ENCODE measurements at places on chromosomes 3 and 15.

DNA sequence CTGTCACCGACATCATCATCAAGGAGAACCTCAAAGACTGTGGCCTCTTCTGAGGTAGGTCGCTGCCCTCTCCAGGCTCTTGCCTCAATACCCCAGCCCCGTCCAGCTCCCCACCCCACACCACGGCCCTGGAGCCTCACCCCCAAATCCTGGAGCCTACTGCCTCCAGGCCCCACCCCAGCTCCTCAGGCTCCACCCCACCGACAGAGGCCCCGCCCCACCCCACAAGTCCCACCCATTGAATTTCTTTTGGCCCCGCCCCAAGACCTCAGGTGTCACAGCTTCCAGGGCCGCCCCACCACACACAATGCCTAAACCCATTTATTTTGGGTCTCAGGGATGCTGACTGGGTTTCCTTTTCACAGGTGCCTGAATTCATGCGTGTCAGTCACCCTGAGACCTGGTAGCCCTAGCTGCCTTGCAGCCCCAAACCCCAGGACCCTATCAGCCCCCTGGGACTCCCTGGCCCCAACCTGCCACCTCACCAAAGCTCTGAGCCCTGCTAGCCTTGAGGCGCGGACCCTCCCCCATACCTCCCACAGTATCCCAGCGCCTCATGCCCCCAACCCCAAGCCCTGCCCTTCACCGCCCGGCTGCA is 3.6 kb downstream of the GNAT1 start:
- no peak for DNase-seq

DNA sequence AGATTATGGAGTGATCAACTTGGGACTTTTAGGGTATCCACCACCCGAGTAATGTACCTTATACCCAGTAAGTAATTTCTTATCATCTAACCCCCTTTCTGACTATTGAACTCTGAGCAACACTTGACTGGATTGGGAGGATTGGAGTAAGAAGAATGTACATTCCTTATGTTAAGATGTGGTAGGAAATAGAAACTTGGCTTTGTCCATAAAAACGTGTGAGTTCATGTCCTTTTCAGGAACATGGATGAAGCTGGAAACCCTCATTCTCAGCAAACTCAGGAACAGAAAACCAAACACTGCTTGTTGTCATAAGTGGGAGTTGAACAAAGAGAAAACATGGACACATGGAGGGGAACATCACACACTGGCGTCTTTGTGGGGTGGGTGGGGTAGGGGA is 112.3 kb downstream of the PTPRG start:
- DNase-seq: no peak

- DNase-seq: no peak
Observed at GRCh38 chr3:157541506-157542236, 38.5 kb upstream of the VEPH1 start.

GRCh38 chr3:108450444-108450843 is 60.0 kb downstream of the MYH15 start:
- DNase-seq: no peak

DNA sequence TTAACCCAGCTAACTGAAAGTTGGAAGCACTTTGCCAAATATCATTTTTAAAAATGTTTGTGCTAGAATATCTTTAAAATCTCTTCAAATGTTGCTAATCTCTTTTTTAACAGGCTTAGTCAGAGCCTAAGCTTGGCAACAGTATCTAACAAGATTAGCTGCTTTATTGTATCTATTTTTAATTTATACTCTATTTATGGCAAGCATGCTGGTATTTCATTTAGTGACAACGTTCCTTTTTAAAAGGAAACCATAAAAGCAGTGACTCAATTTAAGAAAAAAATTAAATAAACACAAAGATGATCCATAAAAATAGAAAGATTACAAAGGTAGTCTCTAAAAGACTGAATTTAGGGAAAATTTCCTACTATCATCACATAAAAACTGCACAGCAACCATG is 40.5 kb downstream of the SLC12A6 start:
- DNase-seq: no peak

DNA sequence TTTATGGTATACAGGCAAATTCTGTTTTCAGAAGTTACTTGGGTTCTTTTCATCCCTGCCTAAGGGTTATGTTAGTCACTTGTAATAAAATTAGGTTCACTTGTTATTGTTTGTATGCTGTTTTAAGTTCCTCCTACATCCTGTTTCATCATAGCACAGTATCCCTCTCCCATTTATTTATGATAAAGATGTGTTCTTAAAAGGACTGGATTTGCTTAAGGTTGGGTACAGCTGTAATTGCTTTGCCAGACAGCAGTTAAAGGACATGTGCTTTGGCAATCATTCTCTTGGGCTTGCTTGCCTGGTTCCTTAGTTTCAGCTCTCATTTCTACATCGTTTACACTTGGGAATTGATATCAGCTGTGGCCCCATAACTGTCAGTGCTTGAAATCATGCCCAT is 11.7 kb downstream of the ATP2C1 start:
- peak; percentile 40 for DNase-seq

DNA sequence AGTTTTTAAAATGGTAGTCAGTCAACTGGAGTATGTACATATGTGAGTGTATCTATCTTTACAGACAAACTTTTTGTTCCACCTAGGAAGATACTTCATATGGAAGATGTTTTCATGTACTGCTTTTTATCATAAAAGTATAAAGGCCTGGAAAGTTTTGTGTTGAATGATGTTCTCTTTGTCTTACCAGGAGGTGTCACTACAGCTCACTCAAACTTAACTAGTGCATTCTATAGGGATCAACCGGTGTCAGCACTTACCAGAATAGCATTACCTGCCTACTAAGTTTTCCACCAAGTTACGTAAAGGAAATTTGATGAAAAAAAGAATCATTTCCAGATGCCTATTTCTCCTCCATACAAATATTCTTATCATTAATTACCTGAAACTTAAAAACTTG is 522.6 kb upstream of the SEMA6D start:
- DNase-seq: no peak

GRCh38 chr3:69273896-69274295 is 112.0 kb downstream of the FRMD4B start:
- DNase-seq: no peak

GRCh38 chr3:63974451-63974850 is 48.8 kb downstream of the PSMD6 start:
- DNase-seq: no peak

GRCh38 chr3:133377396-133377795 is 22.5 kb upstream of the BFSP2 start:
- no peak for DNase-seq

- DNase-seq: no peak
Observed at GRCh38 chr15:51970132-51970817, 1.3 kb downstream of the LEO1 start.

DNA sequence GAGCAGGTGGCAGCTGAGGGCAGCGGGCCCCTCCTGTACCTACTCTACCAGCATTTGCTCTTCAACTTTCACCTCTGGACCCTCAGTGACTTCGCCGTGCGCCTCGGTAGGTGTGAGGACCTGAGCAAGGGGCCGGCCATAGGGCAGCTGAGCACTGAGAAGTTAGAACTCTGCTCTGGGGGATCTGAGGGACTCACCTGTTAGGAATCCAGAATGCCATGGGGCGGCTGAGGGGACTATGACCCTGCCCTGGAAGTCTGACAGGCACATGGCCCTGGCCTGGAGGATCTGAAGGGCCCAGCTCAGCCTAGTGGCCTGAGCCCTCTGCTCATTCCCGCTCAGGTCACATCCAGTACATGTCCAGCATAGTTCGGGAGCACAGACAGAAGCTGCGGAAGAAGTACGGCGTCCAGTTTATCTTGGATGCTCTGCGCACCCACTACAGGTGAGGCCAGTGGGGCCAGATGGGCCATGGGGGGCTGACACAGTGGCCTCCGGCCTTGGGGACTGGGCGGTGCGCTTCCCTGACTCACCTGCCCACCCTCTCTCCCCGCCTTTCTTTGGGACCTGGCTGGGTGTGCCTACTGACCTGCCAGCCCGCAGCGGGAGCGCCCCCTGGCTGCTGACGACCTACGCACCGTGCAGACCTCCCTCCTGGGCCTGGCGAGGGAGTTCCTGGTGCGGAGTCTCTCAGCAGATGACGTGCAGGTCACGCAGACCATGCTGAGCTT is 18.8 kb downstream of the NBEAL2 start:
- DNase-seq: no peak

- no peak for DNase-seq
Observed at GRCh38 chr3:136464502-136464901, 214.4 kb downstream of the PCCB start.

- no peak for DNase-seq
Observed at GRCh38 chr3:74080056-74080461, 455.3 kb upstream of the PDZRN3 start.

GRCh38 chr3:71451812-71452211 is 131.7 kb downstream of the FOXP1 start:
- no peak for DNase-seq

- DNase-seq: no peak
Observed at GRCh38 chr15:49066372-49066771, 20.1 kb upstream of the SECISBP2L start.

DNA sequence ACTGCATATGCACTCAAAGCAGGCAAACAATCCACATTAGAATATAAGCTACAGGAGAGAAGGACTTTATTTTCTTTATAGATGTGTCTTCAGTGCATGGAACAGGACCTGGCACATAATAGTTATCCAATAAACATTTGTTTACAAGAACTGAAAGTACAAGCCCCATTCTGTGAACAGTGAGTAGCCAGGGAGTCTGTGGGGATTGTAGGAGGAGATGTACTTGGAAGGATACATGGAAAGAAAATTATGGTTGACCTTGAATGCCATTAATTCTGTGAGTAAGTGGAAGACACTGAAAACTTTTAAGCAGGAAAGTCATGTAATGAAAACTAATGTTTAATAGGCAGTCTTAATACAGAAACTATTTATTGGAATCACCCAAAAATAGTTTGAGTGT is 28.3 kb downstream of the MASP1 start:
- DNase-seq: no peak

DNA sequence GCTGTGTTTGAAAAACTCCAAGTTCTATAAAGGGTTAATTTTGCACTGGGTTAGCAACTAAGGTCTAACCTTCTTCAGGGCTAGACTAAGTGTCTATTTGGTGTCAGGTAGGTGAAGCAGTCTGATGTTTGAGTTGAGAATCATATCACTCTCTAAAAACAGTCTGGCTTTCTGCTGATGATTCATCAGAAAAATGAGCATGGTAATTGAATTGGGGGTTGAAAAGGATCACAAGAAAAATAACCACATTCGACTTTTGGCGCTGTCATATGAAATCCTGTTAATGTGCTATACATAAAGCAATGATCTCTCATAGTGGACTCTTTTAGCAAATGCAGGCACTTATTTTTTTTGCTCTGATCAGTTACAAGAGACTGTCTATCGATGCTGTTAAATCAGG is 242.2 kb upstream of the AZI2 start:
- no peak for DNase-seq

DNA sequence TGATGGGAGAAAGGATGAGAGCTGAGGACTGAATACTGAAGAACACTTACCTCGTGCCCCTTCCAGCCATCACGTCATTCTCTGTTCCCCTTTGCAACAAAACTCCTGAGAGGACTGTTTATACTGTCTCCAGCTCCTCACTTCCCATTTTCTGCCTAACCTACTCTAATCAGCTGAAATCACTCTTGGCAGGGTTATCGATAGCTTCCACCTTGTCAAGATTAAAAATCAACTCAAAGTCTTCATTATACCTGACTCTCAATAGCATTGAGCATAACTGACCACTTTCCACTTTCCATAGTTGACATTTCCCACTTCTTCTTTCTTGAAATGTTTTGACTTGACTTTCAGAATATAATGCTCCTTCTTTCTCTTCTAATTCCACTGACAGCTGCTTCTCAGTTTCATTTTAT is 4.3 kb downstream of the BTBD1 start:
- no peak for DNase-seq

GRCh38 chr15:76078285-76078877 is 18.6 kb downstream of the TMEM266 start:
- no peak for DNase-seq

GRCh38 chr3:138125548-138126221 is 6.5 kb downstream of the A4GNT start:
- no peak for DNase-seq

DNA sequence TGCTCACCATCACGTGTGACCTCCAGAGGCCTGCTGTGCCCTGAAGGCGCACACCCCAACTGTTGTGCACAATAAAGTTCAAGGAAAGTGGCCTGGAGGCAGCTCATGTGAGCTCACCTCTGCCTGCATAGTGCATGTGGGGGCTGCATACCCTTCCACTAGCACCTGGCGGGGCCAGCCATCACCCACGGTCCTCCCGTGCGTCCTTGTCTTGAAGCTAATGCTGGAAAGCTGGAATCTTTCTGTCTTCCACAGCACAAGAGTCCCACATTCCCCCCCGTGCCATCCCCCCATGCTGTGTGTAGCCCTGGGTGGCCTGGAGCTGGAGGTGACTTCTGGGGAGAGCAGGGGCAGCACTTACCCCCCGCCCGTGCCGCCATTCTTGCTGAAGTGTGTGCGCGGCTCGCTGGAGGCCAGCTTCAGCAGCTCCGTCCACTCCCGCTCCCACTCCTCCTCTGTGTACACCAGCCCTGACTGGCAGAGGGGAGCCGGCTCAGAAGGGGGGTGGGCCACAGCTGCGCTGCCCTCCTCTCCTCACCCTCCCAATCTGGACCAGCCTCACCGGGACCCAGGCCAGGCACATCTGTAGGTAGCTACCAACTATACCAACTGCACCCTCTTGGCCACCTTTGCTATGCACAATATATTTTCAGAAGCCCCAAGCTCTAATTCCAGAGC is 199.5 kb downstream of the KLF13 start:
- DNase-seq: no peak

DNA sequence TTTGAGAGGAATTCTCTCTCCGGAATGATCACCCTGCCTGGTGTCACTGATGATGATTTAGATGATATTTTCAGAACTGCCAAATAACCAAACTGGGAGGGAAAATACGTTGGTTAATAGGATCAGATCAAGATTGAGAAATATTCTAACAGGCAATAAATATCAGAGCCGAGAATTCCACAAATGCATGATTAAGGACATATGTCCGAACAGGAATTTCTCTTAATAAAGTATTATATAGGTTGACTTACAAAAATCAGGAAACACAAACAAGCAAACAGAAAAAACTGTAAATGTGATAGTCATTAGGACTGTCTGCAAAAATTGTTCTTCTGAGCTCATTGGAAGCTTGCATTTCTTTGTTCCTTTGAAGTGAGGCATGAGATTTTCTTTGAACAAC is 75.1 kb upstream of the PHLDB2 start:
- no peak for DNase-seq

- DNase-seq: no peak
Observed at GRCh38 chr3:44016818-44017217, 224.9 kb upstream of the TOPAZ1 start.

GRCh38 chr3:18657858-18658820 is 233.0 kb upstream of the SATB1 start:
- DNase-seq: no peak

GRCh38 chr3:50425911-50426310 is 66.6 kb upstream of the TMEM115 start:
- DNase-seq: no peak

DNA sequence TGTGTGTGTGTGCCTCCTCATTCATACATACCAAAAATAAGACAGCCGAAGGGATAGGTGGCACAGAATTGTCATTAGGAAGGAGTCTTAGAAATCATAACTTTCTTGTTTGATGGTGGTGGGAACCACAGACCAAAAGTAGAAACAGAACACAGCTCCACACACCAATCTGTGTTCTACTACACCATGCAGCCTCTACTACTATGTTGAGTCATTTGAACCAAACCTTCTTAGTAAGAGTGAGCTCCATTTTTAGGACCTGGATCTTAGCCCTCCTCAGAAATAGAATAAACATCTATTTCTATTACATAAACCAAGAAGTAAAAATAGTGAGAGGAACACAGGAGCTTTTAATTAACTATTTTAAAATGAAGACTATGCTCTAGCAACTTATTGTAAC is 27.9 kb upstream of the PLCH1 start:
- DNase-seq: no peak

All from NCI-H2081 treated with DMSO at 0.1 percent for 48 hours (cell line).